ENCODE measurements at places on chromosomes 2 and 18. TPM values are rescaled to one million over a fixed set of nuclear protein-coding genes. Genes with fewer than 3 reads are reported as not detected.

The TMEM247 gene
- total RNA-seq: not detected

The ANO7 gene
- 1.8 TPM for total RNA-seq

The SRD5A2 gene
- total RNA-seq: 0.06 TPM

The TLX2 gene
- total RNA-seq: not detected

The CCDC102B gene
- 2.2 TPM for total RNA-seq

The FOXD4L1 gene
- total RNA-seq: 0.18 TPM

The OSR1 gene
- total RNA-seq: 3.2 TPM

GRCh38 chr2:43060390-43061016 is 165.9 kb downstream of the ZFP36L2 start:
- no peak for DNase-seq

DNA sequence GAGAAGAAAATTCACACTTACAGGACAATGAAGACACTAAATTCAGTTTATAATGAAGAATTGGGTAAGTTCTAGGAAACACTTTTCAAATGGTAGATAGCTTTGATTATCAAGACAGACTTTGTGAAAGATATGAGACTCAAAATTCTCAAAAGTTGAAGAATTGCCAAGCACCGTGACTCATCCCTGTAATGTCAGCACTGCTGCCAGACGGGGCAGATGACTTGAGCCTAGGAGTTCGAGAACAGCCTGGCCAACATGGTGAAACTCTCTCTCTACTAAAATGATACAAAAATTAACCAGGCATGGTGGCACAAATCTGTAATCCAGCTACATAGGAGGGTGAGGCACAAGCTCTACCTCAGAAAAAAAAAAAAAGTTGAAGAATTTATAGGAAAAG is 1820.1 kb upstream of the LRRTM1 start:
- no peak for DNase-seq

GRCh38 chr2:172246649-172247048 is 143.9 kb upstream of the DLX2 start:
- DNase-seq: no peak

DNA sequence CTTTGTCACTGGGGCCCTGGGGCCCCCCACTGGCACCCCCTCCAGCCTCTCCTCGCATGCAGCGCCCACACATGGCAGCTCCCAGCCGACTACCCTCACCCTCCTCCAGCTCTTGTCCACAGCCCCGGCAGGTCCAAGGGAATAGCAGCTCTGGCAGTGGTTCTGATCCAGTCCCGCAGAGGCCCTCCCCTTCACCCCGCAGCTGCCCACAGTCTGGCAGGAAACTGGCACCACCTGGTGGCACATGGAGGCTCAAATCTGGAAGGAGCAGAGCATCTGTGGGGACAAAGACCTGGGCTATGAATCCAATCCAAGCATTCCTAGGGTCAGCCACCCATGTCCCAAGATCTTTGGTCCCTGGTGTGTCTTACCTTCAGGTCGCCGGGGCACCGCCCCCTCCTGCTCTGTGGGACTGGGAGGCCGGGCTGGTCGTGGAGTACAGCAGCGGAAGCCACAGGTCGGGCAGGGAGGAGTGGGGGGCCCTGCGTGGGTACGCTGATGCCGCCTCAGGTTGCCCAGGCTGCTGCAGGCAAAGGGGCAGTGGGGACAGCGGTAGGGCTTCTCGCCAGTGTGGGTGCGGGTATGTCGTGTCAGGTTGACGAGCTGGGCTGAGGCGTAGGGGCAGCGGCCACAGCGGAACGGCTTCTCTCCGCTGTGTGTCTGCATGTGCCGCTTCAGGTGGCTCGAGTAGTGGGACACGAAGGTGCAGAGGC is 2.3 kb downstream of the ZNF513 start:
- peak; percentile 31 for DNase-seq

- DNase-seq: no peak
Observed at GRCh38 chr2:45275242-45275805, 266.1 kb upstream of the SIX2 start.

- DNase-seq: no peak
Observed at GRCh38 chr18:37962316-37962966, 396.8 kb upstream of the CELF4 start.

DNA sequence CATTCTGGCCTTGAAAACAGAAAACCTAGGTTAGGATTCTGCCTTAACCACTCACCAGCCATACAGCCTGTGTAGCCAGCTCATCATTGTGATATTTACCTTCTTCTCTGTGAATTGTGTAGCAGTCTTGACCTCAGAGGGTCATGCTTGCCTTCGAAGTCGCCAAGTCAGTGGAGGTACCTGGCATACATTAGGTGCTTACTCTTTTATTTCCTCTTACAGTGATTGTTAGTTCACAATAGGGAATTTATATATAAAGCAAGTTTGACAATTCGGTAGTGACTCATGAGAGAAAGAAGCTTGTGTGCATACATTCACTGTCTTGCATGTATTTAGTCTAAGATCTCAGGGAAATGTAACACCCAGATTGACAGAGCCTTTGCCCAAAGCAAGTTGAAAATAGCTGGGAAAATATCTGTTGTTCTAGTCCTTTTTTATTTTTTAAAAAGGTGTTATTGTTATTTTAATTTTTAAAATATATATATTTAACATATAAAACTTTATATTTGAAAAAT is 290.6 kb downstream of the PTGR3 start:
- DNase-seq: no peak

- DNase-seq: no peak
Observed at GRCh38 chr2:13201924-13202323, 485.2 kb downstream of the TRIB2 start.

- DNase-seq: no peak
Observed at GRCh38 chr2:164430166-164430783, 191.0 kb downstream of the GRB14 start.

- peak; percentile 39 for DNase-seq
Observed at GRCh38 chr18:58632552-58632951, 3.7 kb upstream of the ALPK2 start.

DNA sequence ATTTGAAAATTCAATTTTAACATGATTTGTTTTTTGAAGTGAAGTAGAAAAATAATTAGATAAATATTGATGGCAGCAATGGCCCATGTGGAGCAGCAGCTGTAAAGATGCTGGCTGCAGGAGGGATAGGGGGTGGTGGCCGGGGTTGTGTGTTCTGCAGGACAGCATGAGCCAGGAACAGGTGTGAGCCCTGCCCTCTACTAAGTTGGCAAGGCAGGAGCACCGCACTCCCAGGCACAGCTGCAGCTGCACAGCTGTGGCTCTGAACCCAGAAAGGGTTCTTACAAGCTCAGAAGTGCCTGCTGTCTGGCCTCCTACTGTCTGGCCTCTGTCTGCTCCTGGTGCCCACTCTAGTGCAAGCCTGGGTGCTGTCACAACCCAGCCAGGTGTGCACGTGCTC is 10.0 kb upstream of the DUSP19 start:
- no peak for DNase-seq

- no peak for DNase-seq
Observed at GRCh38 chr2:147649286-147649685, 195.5 kb upstream of the ACVR2A start.

Measured in psoas muscle (tissue), 8 donors.